ENCODE measurements at places on chromosomes 2 and 18. TPM values are rescaled to one million over a fixed set of nuclear protein-coding genes. Genes with fewer than 3 reads are reported as not detected.
A peak's percentile ranks its signal among the peaks of the same experiment; 100 is the strongest.

The RAX gene
- total RNA-seq = not detected

The TMEFF2 gene
- 2.2 TPM for total RNA-seq

The MBD2 gene
- 66.9 TPM for total RNA-seq

The HOXD10 gene
- 3.3 TPM for total RNA-seq

The OTX1 gene
- total RNA-seq = 0.39 TPM

The MC5R gene
- total RNA-seq = 0.31 TPM

The RAPGEF4 gene
- 22.5 TPM for total RNA-seq

GRCh38 chr2:30188292-30188691, 41.5 kb downstream of the YPEL5 start:
- no peaks in the 10 kb centered on the region for H3K27me3 ChIP-seq
- no peak for DNase-seq
- no peaks in the 10 kb centered on the region for H3K36me3 ChIP-seq
- H3K27ac ChIP-seq = no peak overlapping the region
- no peaks in the 10 kb centered on the region for H3K4me1 ChIP-seq
- H3K4me3 ChIP-seq = no peak overlapping the region

- no peak for DNase-seq
- no peak overlapping the region for H3K27ac ChIP-seq
These were observed 64.2 kb downstream of the PSMG2 start for GRCh38 chr18:12766986-12767433.

DNA sequence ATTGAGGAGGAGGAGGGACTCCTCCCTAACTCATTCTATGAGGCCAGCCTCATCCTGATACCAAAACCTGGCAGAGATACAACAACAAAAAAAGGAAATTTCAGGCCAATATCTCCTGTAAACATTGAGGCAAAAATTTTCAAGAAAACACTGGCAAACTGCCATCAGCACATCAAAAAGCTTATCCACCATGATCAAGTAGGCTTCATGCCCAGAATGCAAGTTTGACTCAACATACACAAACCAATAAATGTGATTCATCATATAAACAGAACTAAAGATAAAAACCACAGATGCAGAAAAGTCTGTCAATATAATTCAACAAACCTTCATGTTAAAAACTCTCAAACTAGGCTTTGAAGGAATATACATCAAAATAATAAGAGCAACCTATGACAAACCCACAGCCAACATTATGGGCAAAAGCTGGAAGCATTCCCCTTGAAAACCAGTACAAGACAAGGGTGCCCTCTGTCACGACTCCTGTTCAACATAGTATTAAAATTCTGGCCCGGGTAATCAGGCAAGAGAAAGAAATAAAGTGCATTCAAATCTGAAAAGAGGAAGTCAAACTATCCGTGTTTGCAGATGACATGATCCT, 1014.3 kb downstream of the CBLN2 start:
- no peaks in the 10 kb centered on the region for H3K27me3 ChIP-seq
- H3K36me3 ChIP-seq = no peaks in the 10 kb centered on the region

DNA sequence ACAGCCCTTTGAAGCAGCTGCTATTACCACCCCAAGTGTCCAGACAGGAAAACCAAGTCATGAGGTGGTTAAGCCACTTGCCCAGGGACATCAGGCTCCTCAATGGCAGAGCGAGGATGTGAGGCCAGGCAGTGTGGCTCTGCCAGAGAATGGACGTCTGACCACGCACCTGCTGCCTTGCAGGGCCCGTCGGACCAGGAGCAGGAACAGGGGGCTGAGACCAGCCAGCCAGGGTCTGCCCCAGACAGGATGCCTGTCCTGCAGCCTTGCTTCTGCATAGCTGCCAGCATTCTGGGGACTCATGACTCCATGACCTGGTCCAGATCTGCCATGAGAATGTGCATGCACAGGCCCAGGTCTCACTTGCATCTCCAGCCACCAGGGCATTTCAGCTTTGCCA, 52.0 kb downstream of the BCL2L11 start:
- no peak for DNase-seq
- no peaks in the 10 kb centered on the region for H3K27me3 ChIP-seq
- H3K4me3 ChIP-seq = no peak overlapping the region

DNA sequence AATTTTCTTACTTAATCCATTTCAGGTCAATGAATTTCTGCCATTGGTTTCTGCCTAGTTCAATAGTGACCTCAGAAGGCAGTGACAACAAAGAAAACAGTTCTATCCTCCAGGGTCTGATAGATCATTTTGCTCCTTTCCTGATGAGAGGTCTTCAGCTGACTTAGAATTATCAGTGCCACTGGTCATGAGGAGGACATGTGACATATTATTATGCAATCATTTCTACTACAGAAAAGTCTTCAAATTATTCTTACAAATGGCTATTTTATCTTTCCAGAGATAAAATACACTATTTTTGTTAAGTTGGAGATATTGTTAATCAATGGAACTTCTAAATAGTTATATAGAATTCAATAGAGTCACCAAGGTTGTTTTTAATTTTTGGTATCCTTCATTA, 360.0 kb upstream of the GALNT5 start:
- no peak overlapping the region for H3K4me3 ChIP-seq
- no peak overlapping the region for H3K27ac ChIP-seq
- H3K4me1 ChIP-seq = no peaks in the 10 kb centered on the region

- no peaks in the 10 kb centered on the region for H3K4me1 ChIP-seq
- H3K4me3 ChIP-seq = no peak overlapping the region
- DNase-seq = no peak
- no peaks in the 10 kb centered on the region for H3K27me3 ChIP-seq
These were observed 36.1 kb downstream of the SAP130 start for GRCh38 chr2:127991742-127992141.

GRCh38 chr18:34258176-34258575, 33.5 kb upstream of the NOL4 start:
- no peak overlapping the region for H3K27ac ChIP-seq
- H3K4me1 ChIP-seq = no peaks in the 10 kb centered on the region
- H3K4me3 ChIP-seq = no peak overlapping the region
- no peaks in the 10 kb centered on the region for H3K36me3 ChIP-seq

DNA sequence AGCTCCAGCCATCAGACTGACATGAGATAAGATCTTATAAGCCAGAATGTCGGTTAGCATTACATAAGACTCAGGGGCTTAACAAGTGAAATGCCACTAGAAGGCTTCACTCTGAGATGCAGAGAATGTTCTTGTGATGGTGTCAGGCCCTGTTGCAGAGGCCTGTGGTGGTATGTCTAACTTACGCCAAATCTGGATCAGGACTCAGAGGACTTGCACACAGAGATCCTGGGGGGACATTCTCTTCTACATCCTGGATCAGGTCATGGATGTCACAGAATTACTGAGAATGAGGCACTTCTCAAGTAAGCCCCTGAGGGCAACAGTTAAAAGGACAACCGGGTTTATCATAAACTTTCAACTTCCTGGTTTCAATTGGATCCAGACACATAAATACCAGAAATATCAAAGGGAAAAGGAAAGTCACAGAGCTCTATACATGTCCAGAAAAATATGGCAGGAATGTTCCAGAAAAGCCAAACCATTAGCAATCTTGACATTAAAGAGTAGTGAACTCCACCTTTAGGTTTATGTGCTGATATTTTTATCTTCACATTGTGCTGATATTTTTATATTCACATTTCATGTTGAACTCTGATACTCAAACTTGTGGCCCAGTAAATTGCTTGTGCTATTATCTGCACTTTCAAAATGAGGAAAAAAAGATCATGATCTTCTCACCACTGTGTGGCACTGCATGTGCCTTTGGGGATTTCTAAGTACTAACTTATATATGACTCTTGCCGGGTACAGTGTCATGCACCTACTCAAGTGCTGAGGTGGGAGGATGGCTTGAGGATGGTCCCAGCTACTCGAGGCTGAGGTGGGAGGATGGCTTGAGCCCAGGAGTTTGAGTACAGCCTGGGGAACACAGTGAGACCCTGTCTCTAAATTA, 137.5 kb upstream of the RNF152 start:
- no peak overlapping the region for H3K27ac ChIP-seq
- no peaks in the 10 kb centered on the region for H3K36me3 ChIP-seq
- no peak for DNase-seq
- no peaks in the 10 kb centered on the region for H3K27me3 ChIP-seq

DNA sequence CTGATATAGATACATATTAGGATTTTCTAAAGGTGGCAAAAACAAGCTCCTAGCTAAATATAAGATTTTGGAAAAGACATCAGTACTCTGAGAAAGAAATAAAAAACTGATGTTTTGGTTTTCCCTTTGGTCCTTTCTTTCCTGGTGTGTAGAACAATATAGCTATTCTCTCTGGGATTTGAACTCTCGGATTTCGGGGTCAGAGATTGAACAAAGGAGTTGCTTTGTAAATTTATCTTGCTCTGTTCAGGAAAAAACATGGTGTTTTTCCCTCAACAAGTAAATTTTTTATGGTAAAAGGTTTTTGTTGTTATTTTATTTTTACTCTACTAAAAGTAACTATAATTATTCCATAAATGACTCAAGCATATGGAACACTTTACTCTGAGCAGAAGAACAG, 889.3 kb downstream of the ERBB4 start:
- no peaks in the 10 kb centered on the region for H3K4me1 ChIP-seq
- H3K36me3 ChIP-seq = no peaks in the 10 kb centered on the region
- no peak overlapping the region for H3K27ac ChIP-seq
- DNase-seq = no peak
- H3K4me3 ChIP-seq = no peak overlapping the region

- H3K27me3 ChIP-seq = no peaks in the 10 kb centered on the region
- no peak overlapping the region for H3K27ac ChIP-seq
- H3K36me3 ChIP-seq = no peaks in the 10 kb centered on the region
- no peaks in the 10 kb centered on the region for H3K4me1 ChIP-seq
These were observed 15.4 kb upstream of the STAT4 start for GRCh38 chr2:191166111-191166755.

GRCh38 chr18:30806823-30807222, 235.7 kb downstream of the DSC3 start:
- no peak overlapping the region for H3K27ac ChIP-seq
- H3K27me3 ChIP-seq = no peaks in the 10 kb centered on the region
- H3K4me1 ChIP-seq = no peaks in the 10 kb centered on the region
- H3K36me3 ChIP-seq = no peaks in the 10 kb centered on the region
- DNase-seq = no peak

DNA sequence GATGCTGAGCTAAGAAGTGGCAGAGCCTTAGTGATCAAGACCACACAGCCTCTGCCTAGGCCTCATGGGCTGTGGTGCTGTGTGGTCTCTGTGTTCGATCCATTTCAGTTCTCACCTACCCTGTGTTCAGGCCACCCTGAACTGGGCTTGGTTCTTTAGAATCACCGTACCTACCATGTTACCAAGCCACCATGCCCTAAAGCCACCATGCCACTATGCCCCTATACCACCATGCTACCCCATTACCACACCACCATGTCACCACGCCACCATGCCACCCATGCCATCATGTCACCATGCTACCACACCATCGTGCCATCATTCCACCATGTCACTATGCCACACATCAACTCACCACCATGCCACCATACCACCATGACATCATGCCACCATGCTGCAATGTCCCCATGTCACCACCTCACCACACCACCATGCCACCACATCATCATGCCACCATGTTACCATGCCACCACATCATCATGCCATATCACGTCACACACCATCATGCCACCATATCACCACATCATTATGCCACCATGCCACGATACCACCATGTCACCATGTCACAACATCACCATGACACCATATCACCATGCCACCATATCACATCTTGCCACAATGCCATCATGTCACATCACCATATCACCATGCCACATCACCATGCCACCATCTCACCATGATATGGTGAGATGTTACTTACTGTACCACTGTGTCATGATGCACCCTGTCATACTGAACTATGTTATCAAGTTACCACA, 191.0 kb upstream of the ARL4C start:
- DNase-seq = no peak
- H3K27me3 ChIP-seq = no peaks in the 10 kb centered on the region
- H3K27ac ChIP-seq = no peak overlapping the region
- H3K4me1 ChIP-seq = no peaks in the 10 kb centered on the region
- no peaks in the 10 kb centered on the region for H3K36me3 ChIP-seq
- H3K4me3 ChIP-seq = no peak overlapping the region

DNA sequence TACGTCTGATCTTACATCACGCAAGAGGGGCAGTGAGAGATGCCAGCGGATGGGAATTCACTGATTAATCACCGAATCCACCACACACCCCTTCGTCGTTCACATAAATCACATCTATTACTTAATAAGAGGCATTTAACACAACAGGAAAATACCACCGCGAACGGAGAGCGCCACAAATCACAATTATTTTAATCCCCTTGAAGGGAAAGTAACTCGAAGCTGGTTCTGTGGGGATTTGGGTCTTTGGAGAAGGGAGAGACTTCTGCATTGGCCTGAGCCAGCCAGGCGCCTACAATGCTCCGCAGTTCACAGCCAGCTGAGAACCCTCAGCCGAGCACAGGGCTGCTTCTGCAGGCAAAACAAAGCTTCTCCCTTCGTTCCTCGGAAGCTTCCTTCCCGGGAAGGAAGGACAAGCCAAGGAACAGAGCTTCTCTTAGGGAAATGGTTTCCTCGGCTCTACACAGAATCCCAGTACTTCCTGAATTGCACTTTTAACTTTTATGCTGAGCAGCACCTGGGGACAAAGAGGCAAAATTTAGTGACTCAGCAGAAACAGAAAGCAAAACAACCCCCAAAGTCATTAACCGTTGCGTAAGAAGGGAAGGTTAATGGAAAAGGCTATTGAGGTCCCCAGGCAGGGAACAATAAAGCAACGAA, at the start of gene LRP1B:
Gene LRP1B (minus strand): TSS at position 7 of the 660 bp plus-strand sequence. CDS start 287 bp downstream, outside the sequence.
- DNase-seq = peak; percentile 31
- no peaks in the 10 kb centered on the region for H3K4me1 ChIP-seq
- no peaks in the 10 kb centered on the region for H3K27me3 ChIP-seq
- no peak within 1 kb of the TSS for H3K27ac ChIP-seq

- peak; percentile 33 for DNase-seq
- no peaks in the 10 kb centered on the region for H3K27me3 ChIP-seq
- H3K4me3 ChIP-seq = no peak overlapping the region
- H3K36me3 ChIP-seq = no peaks in the 10 kb centered on the region
- no peaks in the 10 kb centered on the region for H3K4me1 ChIP-seq
- H3K27ac ChIP-seq = no peak overlapping the region
These were observed 19.8 kb downstream of the MPHOSPH10 start for GRCh38 chr2:71150082-71150816.

GRCh38 chr18:33729556-33729955, 151.5 kb downstream of the ASXL3 start:
- H3K27ac ChIP-seq = no peak overlapping the region
- H3K4me3 ChIP-seq = no peak overlapping the region
- no peak for DNase-seq
- H3K4me1 ChIP-seq = no peaks in the 10 kb centered on the region
- no peaks in the 10 kb centered on the region for H3K36me3 ChIP-seq
- no peaks in the 10 kb centered on the region for H3K27me3 ChIP-seq

- H3K36me3 ChIP-seq = no peaks in the 10 kb centered on the region
- no peaks in the 10 kb centered on the region for H3K27me3 ChIP-seq
- H3K27ac ChIP-seq = no peak overlapping the region
- DNase-seq = no peak
- peaks cover 18% of the 10 kb centered on the region for H3K4me1 ChIP-seq
These were observed 720 bp downstream of the LBX2 start for GRCh38 chr2:74498500-74499266.

All from testis (tissue), 5 donors.